ENCODE measurements at places on chromosomes 6 and 20.

- DNase-seq: no peak
Measured at GRCh38 chr20:21681922-21682318, 23.5 kb upstream of the PAX1 start.

- DNase-seq: no peak
Measured at GRCh38 chr6:97123112-97123511, 159.9 kb downstream of the MMS22L start.

- DNase-seq: no peak
Measured at GRCh38 chr6:13261464-13261994, 66.8 kb downstream of the TBC1D7 start.

- no peak for DNase-seq
Measured at GRCh38 chr6:100678027-100678426, 203.1 kb downstream of the ASCC3 start.

DNA sequence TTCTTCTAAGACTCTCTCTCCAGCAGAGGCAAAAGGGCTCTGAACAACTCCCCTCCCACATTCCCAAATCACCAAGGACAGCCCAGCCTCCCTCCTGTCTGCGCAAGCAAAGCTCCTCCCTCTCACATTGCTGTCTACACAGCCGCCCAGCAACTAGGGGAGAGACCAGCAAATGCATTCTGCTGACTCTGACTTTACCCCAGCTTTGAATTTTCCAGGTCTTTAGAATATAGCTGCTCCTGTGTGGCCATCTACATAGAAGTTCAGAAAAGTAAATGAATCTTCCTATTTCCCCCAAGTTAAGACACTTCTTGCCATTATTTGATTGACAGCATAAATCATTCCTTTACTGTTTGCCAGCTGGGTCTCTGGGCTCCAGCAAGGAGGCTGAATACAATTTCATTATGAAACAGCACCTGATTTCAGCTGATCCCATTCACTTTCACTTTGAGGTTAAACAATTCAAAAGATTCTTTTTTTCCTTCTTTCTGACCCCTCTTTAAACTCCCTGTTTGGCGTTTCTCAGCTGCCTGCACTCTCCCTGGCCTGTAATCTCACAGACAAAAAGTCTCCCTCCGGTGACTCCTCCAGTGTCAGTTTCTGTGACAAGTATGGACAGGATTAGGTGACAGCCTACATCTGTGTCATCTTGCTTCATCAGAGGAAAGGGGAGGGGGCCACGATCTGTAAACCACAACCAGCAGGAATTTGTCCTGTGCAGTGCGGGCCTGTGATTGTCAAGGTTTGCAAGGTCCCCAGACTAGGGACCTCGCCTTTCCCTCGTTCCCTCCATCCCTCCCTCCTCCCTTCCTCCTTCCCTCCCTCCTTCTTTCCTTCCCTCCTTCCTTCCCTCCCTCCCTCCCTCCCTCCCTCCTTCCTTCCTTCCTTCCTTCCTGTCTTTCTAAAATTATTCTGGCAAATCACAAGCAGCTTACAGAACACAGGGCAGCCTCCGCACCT is 205.6 kb upstream of the RIN2 start:
- DNase-seq: no peak

DNA sequence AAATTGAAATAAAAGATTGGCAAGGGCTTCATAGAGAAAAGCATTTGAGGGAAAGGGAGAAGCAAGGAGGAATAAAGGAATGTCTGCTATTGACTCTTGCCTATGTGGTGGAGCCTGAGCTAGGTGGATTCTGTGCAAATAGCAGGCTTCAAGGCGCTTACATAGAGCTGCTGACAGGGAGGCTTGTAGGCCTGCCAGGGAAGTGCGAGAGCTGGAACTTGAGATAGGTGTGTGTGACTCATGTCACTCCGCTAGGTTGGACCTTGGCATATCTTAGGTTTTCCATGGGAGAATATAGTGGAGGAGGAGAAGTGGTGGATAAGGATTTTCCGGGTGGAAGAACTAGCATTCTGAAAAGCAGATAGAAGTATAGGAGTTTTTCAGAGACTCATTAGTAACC is 14.0 kb downstream of the SNRNP48 start:
- DNase-seq: no peak

GRCh38 chr6:149249370-149250357 is 67.8 kb upstream of the TAB2 start:
- DNase-seq: no peak

DNA sequence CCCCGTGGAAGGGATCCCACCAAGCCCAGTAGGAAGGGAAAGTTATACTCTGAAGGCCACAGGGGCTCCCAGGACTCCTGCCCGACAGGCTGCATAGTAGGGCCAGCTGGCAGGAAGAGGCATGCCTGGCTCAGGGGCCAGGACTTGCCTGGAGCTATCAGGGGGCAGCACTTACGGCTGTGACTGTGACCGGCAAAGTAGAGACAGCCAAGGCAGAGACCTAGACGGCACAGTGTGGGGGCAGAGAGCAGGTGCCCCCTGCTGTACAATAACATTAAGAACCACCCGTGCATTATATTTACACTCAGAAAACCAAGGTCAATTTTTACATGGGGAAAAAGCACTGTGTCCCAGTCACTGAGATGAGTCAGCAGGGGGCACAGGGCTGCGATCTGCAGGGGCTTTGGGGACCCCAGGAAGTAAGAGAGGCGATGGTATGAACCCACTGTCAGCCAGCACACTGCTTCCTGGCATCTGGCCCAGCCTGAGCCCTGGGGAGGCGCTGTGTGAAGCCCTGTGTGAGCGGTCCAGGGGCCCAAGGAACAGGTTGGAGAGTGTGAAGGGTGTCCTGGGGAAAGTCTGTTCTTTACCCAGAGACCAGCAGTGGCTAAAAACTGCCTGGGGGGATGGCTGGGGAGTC is 9.9 kb downstream of the CCDC167 start:
- no peak for DNase-seq

DNA sequence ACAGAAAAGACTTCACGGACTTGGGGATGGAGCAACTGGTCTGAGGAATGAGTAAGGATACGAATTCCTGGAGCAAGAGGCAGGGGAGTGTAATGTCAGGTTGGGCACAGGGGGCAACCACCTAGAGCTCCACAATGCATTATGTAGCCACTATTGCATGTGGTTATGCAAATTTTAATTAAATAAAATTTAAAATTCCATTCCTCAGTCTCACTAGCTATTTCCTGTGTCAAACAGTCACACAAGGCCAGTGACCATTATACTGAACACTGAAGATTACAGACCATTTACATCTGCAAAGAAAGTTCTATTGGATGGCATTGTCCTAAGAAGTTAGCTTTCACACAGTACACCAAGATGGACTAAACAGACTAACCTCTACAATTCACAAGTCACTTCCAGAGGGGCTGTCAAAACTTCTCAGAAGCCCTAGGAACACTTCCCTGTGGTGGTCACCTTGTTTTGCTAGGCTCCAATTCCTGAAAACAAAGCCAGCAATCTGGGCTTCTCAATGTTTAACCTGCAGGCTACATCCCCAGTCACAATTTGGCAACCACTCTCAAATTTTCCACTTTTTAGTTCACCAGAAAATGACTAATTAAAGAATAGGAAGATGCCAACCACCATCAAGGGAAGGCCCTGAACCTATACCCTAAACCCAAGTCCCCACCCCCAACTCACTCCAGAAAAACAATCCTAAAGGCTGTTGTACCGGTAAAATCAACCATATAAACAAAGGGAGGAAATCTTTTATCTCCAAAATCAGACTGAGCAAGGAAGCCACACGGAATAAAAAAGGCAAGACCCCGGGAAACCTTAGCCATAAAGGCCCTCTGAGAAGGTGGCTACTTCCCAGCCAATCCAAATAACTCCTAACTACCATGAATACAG is 34.2 kb upstream of the C20orf203 start:
- no peak for DNase-seq

- DNase-seq: no peak
Measured at GRCh38 chr6:158232316-158233213, 64.4 kb downstream of the GTF2H5 start.
